ENCODE measurements at places on chromosomes 12 and 14. TPM values are rescaled to one million over a fixed set of nuclear protein-coding genes. Genes with fewer than 3 reads are reported as not detected.

The TAS2R14 gene
- total RNA-seq: 1.3 TPM

DNA sequence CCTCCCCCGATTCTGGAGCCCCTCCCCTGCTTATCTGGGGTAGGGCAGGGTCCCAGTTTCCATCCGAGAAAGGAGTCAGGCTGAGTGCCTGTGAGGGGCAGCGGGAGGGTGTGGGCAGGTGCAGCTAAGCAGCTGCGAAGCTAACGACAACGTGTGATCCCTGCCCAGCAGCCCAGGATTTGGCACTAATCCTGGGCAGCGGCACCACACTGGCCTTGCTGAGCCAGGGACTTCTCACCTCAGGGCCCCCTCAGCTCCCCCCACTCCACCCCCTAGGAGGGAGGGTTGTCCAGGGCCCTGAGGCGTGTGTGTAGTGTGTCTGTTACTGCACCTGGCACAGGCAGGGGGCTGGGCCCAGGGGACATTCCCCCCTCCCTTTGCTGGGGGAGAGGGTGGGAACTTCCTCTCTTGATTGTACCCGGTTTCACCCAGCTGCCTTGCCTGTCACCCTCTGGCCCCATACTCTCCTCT lies 1.8 kb downstream of the SMIM41 start:
- H3K4me3 ChIP-seq: no peak overlapping the region
- DNase-seq: no peak
- H3K27me3 ChIP-seq: no peaks in the 10 kb centered on the region
- H3K4me1 ChIP-seq: no peaks in the 10 kb centered on the region
- peaks cover 24% of the 10 kb centered on the region for H3K36me3 ChIP-seq

The ABCD2 gene
- total RNA-seq: not detected

DNA sequence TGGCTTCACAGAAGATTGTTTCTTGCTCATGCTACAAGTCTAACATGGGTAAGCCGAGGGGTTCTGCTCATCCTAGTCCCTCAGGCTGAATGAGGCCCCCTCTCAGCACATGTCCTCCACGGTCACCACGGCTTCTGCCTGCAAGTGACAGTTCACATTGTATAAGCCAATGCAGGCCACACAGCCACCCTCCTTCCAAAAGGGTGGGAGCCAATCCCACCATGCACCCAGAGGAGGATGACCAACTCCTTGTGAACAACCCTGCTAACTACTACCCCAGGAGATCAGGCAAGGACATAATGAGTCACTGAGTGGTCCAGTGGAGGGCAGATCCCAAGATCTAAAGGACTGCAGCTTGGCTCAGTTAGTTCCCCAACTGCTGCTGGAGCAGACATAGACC lies 6.1 kb downstream of the SPRING1 start:
- no peaks in the 10 kb centered on the region for H3K4me1 ChIP-seq
- H3K4me3 ChIP-seq: no peak overlapping the region
- H3K36me3 ChIP-seq: peaks cover 47% of the 10 kb centered on the region

DNA sequence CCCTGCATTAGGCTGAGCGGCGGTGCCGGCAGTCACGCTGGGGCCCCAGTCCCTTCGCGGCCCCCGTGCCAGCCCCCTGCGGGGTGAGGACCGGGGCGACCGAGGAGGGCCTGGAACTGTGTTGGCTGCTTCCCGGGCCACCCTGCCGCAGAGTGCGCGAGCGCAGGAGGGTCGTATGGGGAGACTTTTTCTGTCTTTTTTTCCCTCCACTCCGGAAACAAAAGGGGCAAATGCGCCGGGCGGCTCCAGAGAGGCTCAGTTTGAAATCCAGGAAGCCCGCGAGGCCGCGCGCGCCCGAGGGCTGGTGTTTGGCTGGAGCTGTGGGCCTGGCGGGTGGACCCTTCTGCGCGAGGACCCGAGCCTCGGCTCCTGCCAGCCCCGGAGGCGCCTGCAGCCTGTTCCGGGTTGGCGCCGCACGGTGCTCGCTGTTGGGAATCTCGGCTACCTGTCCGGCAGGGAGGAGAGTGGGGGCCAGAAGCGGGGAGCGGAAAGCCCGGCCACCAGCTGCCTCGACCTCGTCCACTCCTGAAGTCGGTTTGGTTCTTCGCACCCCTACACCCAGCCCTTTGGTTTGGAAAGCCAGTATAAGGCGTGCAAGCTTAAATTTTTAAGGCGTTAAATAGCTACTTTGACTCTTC lies 638 bp downstream of the PLEKHG3 start:
- H3K4me1 ChIP-seq: peaks cover 33% of the 10 kb centered on the region
- H3K27ac ChIP-seq: no peak overlapping the region
- no peaks in the 10 kb centered on the region for H3K36me3 ChIP-seq

- no peak for DNase-seq
- no peak overlapping the region for H3K27ac ChIP-seq
- peaks cover 5% of the 10 kb centered on the region for H3K27me3 ChIP-seq
- no peaks in the 10 kb centered on the region for H3K36me3 ChIP-seq
These were observed 305.5 kb downstream of the AEBP2 start for GRCh38 chr12:19744705-19745218.

DNA sequence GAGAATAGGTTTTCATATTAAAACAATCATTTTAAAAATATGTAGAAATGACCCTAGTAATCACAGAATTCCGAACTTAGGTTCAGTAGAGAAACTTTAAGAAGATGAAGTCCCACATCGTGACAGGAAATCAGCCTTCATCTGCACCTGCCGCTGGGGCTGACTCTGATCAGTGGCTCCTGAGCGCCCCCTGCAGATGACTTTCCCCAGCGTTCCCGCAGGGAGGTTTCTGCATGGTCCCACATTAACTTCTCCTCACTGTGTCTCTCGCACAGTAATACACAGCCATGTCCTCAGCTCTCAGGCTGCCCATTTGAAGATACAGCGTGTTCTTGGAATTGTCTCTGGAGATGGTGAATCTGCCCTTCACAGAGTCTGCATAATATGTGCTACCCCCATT lies 1131.1 kb downstream of the TMEM121 start:
- H3K4me3 ChIP-seq: no peak overlapping the region
- no peak for DNase-seq
- no peaks in the 10 kb centered on the region for H3K36me3 ChIP-seq
- H3K4me1 ChIP-seq: no peaks in the 10 kb centered on the region
- H3K27me3 ChIP-seq: no peaks in the 10 kb centered on the region

The LTBP2 gene
- total RNA-seq: 2.9 TPM

GRCh38 chr12:112190231-112191025 lies 65.1 kb downstream of the TRAFD1 start:
- H3K36me3 ChIP-seq: peaks cover 49% of the 10 kb centered on the region
- H3K4me3 ChIP-seq: no peak overlapping the region
- H3K27me3 ChIP-seq: no peaks in the 10 kb centered on the region
- peak; percentile 59 for DNase-seq
- no peak overlapping the region for H3K27ac ChIP-seq

DNA sequence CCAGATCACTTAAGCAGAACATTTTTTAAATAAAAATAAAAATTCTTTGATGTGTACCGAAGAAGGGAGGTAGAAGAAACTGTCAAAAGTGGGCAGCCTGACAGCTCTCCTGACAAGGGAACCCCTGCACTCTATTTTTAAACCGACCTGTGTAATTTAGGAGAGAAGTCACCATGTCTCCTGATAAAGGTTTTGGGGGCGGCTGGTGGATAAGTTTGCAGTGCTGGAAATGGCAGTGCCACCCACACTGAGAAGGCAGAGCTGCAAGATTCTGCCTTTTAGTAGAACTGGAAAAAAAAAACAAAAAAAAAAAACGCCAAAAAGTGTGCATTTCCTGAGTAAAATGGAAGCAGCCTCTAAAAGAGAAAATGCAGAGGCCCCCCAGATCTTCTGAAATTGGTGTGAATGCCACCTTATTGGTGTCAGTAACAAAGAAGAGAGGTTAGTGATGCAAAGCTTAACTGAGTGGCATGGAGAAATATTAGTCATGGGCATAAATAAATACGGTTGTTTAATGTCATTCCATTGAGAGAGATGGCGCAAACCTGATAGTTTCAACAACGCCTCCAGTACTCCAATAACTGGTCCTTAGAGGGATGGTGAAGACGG lies 24.7 kb downstream of the DUSP6 start:
- H3K36me3 ChIP-seq: no peaks in the 10 kb centered on the region
- no peaks in the 10 kb centered on the region for H3K27me3 ChIP-seq
- H3K4me3 ChIP-seq: no peak overlapping the region
- peaks cover 12% of the 10 kb centered on the region for H3K4me1 ChIP-seq
- DNase-seq: no peak

GRCh38 chr14:62453226-62453625 lies 592.0 kb downstream of the KCNH5 start:
- no peaks in the 10 kb centered on the region for H3K27me3 ChIP-seq
- H3K36me3 ChIP-seq: no peaks in the 10 kb centered on the region
- H3K4me3 ChIP-seq: no peak overlapping the region
- H3K4me1 ChIP-seq: no peaks in the 10 kb centered on the region
- no peak for DNase-seq

DNA sequence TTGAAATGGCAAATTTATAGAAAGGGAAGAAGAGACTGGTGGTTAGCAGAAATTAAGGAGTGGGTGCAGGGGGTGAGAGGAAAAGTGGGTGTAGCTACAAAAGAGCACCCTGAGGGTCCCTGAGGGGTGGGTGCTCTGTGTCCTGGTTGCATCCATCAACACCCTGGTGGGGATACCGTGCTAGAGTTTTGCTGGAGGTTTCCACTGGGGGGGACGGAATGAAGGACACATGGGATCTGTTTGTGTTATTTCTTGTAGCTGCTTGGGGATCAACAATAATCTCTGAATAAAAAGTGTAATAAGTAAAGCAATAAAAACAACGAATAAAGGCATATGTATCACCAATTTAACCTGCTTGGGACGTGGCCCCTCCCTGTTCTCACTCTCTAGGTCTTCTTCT lies 175.3 kb downstream of the KIF26A start:
- peak; percentile 7 for DNase-seq
- H3K4me3 ChIP-seq: no peak overlapping the region
- no peak overlapping the region for H3K27ac ChIP-seq
- no peaks in the 10 kb centered on the region for H3K36me3 ChIP-seq
- H3K27me3 ChIP-seq: no peaks in the 10 kb centered on the region

- no peaks in the 10 kb centered on the region for H3K4me1 ChIP-seq
- H3K36me3 ChIP-seq: no peaks in the 10 kb centered on the region
- no peak overlapping the region for H3K27ac ChIP-seq
- no peak for DNase-seq
- no peak overlapping the region for H3K4me3 ChIP-seq
These were observed 15.9 kb upstream of the FLVCR2 start for GRCh38 chr14:75562489-75562888.

The CPNE8 gene
- 16.1 TPM for total RNA-seq

GRCh38 chr12:5455045-5455444 lies 23.1 kb downstream of the NTF3 start:
- DNase-seq: no peak
- no peak overlapping the region for H3K27ac ChIP-seq
- no peaks in the 10 kb centered on the region for H3K27me3 ChIP-seq
- no peaks in the 10 kb centered on the region for H3K4me1 ChIP-seq
- H3K4me3 ChIP-seq: no peak overlapping the region

DNA sequence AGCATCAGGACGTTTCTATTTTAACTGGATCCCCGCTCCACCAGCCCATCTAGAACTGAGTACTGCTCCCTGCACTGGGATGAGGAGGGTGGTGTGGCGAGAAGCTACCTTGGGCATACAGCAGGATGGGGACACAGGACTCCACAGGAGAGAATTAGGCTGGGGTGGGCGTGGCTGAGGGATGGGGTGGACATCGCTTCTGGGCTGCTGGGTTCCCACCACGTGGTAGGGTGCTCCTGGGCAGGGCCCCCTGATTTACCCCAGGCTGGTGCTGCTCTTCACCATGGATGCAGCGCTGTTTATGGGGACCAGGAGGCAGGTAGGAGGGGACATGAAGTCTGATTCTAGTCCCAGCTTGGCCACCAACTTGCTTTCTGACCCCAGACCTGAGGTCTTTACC lies 41.9 kb downstream of the VDR start:
- peak; percentile 36 for DNase-seq
- no peaks in the 10 kb centered on the region for H3K36me3 ChIP-seq
- no peak overlapping the region for H3K4me3 ChIP-seq
- no peaks in the 10 kb centered on the region for H3K4me1 ChIP-seq
- no peaks in the 10 kb centered on the region for H3K27me3 ChIP-seq
- H3K27ac ChIP-seq: no peak overlapping the region

DNA sequence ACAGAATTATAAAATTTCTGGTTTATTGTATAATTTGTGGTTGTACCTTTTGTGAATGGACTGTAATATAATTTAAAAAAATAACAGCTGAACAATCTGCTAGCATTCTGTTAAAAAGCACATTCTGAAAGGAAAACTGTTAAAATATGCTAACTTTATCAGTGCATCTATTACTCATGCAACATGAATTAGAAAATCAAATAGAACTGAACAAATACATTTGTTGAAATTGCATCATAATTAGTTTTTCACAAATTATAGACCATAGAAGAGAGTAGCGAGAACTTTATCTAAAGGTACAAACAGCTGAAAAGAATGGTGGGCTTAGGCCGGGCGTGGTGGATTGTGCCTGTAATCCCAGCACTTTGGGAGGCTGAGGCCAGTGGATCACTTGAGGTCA lies 33.0 kb downstream of the PTPN21 start:
- peaks cover 12% of the 10 kb centered on the region for H3K36me3 ChIP-seq
- no peaks in the 10 kb centered on the region for H3K4me1 ChIP-seq
- no peak overlapping the region for H3K27ac ChIP-seq
- no peak for DNase-seq
- no peak overlapping the region for H3K4me3 ChIP-seq
- H3K27me3 ChIP-seq: no peaks in the 10 kb centered on the region

DNA sequence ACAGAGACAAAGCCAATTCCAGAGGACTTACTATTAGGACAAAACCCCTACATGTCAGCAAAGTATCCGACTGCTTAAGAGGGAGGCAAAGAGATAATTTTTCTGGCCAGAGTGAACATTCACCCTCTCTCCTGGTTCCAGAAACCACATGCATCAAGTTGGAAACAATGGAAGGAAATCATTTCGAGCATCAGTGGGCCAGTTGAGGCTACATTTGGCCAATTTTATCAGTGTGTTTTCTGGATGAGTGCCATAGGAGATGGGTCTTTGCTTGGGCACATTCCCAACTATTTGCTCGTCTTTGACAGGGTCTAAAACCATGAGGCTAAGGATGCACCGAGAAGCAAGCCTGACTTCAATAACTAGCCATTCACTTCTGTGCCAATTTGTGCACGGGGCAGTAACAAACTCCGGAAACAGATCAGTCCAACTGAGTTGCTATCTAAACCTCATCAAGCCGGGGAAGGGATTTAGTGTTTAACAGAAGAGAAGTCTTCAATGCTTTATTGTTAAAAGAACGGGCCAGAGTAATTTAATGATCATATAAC lies 17.4 kb downstream of the EGLN3 start:
- H3K4me1 ChIP-seq: peaks cover 21% of the 10 kb centered on the region
- H3K27me3 ChIP-seq: peaks cover 15% of the 10 kb centered on the region
- peaks cover 16% of the 10 kb centered on the region for H3K36me3 ChIP-seq
- no peak for DNase-seq

DNA sequence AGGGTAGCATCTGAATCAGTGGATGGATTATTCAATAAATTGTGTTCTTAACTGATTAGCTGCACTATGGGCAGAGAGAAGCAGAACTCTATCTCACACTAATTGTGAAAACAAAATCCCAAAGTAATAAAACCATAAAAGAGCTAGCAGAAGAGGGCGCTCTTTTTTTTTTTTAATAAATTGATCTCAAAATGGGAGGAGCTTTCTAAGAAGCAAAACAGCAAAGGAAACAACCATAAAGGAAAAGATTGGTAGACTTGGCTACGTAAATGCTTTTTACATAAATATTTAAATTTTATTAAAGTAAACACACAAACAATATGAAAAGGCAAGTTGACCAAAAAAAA lies 1.5 kb upstream of the TM7SF3 start:
- no peaks in the 10 kb centered on the region for H3K36me3 ChIP-seq
- H3K27me3 ChIP-seq: no peaks in the 10 kb centered on the region
- no peak overlapping the region for H3K4me3 ChIP-seq
